ENCODE measurements at places on chromosomes 2 and 18.

DNA sequence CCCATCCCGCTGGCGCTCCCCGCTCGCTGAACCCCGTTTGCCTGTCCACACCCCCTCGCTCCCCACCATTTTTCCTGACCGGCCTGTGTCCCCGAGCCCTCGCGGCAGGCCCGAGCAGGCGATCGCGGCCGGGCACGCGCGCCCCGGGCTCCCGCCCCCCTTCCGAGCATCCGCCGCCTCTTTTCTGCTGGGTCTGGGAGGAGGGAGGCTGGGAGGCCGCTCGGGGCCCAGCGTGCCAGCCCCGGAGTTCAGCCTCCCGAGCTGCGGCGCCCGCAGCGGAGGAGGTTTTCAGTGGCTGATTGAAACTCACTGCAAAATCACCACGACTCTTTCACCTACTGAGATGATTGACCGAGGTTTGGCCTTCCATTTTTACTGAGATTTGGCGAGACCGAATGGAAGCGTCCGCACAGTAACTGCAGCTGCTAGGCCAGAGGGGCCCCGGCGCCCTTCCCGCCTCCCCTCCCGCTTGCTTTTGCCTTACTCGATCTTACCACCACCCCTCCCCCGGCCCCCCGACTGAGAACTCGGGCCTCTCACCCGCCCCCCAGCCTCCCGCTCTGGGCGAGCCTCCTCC is 4.8 kb downstream of the SOX11 start:
- DNase-seq = no peak

GRCh38 chr2:156110890-156111289 is 221.6 kb downstream of the NR4A2 start:
- no peak for DNase-seq

- no peak for DNase-seq
These were observed 97.3 kb downstream of the FMNL2 start for GRCh38 chr2:152432206-152432653.

DNA sequence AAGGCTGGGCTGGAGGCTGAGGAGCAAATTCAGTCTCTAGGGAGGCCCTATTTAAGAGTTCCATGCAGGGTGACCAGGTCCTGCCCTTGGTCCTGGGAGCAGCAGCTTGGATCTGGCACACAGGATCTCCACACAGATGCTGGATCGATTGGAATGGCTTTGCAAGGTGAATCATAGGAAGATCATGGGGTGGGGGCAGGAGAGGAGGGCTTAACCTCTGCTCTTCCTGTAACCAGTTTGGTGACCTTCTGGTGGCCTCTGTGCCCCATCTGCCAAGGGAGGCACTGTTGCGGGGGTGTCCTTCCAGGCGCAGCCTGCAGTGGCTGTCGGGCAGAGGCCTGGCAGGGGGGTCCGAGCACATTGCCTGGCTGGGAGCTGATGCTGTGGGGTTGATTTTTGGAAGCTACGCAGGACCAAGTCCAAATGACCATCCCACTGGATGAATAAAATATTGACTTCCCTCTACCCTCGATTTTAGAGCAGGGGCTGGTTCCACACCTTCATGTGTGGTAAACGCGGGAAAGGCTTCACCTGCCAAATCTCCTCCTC is 79.7 kb downstream of the EDAR start:
- DNase-seq = no peak

DNA sequence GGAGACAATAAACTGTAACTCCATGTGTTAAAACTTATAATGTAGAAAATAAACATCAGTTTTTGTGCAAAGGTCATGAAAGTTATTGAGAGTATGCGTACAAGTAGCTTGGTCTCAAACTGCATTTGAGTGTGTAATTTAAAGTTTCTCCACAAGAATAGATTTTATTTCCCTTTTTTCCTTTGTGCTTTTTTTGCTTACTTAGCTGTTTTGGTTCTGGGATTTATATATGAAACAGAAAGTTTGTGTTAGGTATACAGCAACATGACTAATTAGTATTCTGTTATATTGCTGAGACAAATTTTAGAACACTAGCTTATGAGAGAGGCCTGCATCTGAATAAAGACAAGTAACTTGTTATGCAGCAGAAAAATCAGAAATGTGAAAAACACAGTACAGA is 67.5 kb downstream of the GTF2A1L start:
- DNase-seq = no peak

- DNase-seq = no peak
These were observed 27.4 kb downstream of the USP34 start for GRCh38 chr2:61443342-61444041.

- no peak for DNase-seq
These were observed 115.1 kb downstream of the NAB1 start for GRCh38 chr2:190763901-190764514.

DNA sequence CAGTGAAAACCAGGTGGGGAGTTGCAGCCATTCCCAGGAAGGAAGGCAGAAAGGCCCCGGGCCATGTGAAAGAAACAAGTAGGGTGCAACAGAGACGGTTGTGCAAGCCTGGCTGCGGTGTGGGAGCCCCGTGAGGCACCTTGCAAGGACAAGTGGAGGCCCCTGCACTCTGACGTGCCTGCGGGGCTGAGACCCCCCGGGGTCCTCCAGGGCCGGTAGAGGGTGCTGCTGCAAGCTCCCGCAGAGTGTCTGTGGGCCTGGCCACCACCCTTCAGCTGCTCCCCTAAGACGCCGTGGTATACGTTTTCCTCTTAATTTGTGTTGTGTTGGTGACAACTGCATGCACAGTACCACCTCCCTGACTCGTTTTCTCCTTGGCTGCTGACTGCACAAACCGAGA is 27.4 kb upstream of the MC5R start:
- DNase-seq = no peak

DNA sequence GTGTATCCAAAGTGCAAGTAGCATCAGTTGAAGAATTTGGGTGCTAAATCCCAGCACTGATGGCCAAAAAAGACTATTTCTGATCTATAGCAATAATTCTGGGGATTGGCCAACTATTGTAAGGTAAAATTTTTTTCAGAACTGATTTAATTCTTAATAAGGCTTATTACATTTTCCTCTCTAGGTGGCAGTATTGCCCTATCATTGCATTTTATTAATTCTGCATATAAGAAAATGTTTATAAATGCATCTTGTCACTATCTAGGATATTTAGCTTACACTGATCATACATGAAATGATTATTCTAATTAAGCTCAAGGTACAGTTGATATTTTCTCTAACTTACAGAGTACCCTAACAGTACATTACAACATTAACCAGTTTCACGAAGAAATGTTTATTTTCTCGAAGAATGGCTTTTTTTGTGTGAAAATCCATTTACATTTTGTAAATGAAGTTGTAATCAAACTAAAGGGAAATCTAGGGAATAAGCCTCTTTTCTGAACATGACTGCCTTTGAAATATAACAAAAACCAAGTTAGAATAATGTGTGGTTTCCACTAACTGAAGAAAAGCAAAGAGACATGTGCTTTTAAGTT is 11.0 kb downstream of the TTN start:
- no peak for DNase-seq

DNA sequence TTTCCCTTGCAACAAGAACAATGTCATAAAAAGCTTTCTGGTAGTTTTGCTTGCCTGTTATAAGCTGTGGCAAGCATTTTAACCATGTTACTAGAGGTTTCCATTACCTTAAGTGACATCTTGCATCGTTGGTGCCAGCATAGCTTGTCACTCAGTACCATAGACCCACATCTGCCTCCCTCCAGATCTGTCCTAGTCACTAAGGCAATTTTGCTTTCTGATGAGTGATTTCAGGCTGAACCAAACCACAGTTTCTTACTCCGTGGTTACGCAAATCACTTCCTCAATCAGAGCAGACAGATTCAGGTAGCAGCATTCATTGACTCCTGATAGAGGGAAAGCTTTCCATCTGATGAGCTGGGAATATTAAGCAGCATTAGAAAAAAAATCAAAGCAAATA is 1057.5 kb upstream of the FAM98A start:
- no peak for DNase-seq
